ENCODE measurements at places on chromosomes 11 and 22. TPM values are rescaled to one million over a fixed set of nuclear protein-coding genes. Genes with fewer than 3 reads are reported as not detected.

- no peak for DNase-seq
Measured at GRCh38 chr11:63770763-63771162, 2.2 kb upstream of the ZFTA start.

DNA sequence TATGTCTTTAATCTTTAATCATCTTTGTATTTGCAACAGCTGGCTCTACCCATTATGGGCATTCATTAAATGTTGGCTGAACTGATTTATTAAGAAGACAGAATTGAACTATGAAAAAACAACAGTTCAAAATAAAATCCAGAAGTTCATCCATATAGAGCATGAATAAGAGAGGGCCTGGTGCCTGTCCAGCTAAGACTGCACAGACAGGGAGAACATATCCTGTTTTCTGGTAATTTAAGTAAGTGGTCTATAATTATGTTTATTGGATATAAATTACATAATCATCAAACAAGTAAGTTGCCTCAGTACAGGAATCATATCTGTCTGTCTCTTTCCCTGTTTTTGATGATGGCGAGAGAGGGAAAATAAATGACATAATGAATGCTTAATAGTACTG lies 137.2 kb downstream of the RBFOX2 start:
- no peak for DNase-seq

DNA sequence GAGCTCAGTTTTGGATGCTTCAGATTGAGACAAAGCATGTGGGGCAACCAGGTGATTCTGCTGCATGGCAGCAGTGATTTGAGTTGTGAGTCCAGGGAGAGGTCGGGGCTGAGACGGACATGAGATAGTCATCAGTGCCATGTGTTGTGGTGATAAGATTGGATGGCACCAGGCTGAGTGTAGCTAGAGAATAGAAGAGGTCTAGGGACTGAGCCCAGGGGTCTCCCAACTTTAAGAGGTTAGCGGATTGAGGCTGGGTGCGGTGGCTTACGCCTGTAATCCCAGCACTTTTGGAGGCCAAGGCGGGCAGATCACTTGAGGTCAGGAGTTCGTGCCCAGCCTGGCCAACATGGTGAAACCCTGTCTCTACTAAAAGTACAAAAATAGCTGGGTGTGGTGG lies 6.3 kb upstream of the CTSD start:
- no peak for DNase-seq

DNA sequence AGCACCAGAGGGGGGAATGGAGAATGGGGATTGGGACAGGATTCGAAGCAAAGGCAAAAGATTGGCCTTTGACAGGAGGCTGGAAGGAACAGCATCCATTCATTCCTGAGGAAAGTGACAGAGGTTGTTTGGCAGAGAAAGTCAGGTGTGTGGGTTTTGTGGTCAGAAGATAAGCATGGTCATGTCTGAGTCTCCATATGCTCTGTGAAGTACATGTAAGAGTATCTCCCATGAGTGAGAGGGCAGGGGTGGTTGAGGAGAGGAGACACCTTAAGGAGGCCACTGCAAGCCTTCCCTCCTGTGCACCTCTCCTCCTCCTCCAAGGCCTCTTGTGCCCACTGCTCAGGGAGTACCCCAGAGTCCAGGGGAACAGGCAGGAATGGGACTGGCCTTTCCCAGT lies 1.9 kb upstream of the NLRP10 start:
- DNase-seq = no peak

DNA sequence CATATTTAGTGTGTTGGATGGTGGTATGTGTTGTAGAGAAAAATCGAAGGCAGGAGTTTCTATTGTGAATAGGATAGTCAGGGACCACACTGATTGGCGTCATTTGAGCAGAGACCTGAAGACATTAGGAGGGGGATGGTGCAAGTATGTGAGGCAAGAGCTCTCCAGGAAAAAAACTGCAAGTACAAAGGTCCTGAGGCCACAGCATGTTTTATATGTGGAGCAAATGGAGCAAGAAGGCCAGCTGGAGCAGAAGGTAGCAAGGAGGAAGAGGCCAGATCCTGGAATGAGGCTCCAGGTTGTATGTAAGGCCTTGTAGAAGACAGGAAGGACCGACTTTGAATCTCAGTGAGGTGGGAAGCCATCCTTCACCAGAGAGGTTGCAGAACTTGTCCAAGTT lies 14.2 kb upstream of the MICALL1 start:
- no peak for DNase-seq

DNA sequence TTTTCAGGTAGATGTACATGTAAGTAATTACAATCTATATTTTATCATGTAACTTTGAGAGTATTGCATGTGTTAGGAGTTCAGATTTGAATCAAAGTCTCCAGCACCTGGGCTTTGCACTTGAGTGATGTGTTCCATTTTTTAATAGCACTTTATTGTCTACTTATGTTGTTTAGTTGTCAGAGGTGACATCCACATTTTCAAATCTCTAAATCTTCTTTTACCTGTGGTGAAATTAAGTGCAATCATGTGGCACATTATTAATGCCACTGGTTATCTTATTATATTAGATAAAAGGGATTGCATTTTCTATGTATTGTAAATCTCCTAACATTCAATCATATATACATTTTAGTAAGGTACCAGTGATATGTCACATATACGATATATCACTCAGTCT lies 333.4 kb downstream of the AASDHPPT start:
- DNase-seq = no peak

KIF18A gene
- total RNA-seq = 4.5 TPM

SCARF2 gene
- 1.7 TPM for total RNA-seq

CCDC116 gene
- 0.16 TPM for total RNA-seq

EIF3M gene
- total RNA-seq = 136 TPM
